ENCODE measurements at places on chromosomes 5 and 9. TPM values are rescaled to one million over a fixed set of nuclear protein-coding genes. Genes with fewer than 3 reads are reported as not detected.

PFN3 gene
- total RNA-seq = not detected

GAPT gene
- total RNA-seq = not detected

WWC1 gene
- 20.1 TPM for total RNA-seq

THBS4 gene
- 4.9 TPM for total RNA-seq

ADAMTSL2 gene
- 1.8 TPM for total RNA-seq
